CD4-positive, alpha-beta memory T cell (primary cell): ENCODE measurements at places on chromosomes 4 and X.

- peak; percentile 18 for DNase-seq
These were observed 126.5 kb downstream of the ADGRA3 start for GRCh38 chr4:22389240-22389870.

DNA sequence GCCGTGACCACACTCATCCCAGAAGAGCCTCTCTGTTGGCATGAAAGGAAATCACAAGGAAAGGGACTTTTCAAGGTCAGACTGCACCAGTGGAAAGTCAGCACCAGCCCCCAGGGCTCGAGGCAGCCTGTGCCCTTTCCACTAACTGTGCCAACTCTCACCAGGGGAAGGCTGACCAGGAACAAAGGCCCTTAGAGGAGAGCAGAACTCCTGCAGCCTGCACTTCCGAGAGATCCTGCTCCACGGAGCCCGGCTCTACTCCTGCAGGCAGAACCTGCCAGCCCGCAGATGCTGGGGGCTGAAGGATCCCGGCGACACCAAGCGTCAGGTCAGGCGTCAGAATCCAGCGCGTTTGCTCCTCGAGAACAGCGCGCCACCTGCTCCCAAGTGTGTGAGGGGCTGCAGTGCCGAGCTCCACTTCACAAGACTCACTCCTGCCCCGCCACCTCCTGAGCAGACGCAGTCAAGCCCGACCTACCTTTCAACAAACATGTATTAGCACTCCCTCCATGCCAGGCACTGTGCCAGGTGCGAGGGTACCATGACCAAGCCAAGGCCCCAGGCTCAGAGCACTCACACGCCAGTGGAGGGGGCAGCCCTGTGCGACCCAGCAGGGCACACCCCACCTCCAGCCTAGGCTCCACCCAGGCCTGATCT lies 13.6 kb upstream of the HELT start:
- no peak for DNase-seq

DNA sequence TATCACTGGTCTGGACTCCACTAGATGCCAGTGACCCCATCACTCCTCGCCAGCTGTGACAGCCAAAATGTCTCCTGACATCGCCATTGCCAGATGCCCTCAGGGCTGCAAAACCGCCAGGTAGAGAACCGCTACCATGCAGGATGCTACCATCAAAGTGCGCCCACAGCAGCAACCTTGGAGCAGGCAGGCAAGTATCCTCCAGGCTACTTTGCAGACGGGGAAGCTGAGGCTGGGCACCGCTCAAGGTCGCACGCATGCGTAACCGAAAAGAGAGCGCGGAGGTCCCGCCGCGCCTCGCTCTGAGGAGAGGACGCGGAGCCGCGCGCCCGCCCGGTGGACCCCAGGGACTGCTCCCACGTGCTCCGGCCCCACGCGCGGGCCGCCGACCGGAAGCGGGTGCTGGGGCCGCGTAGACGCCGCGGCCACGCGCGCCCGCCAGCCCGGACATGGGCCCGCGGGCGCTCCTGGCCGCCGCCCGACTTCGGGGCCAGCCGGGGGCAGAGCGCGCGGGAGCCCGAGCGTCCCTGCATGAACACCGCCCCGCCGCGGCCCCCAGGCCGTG lies at the start of gene STS:
Gene STS (plus strand): TSS at position 300 of the 565 bp plus-strand sequence. CDS start 105,488 bp downstream, outside the sequence.
- DNase-seq: no peak

DNA sequence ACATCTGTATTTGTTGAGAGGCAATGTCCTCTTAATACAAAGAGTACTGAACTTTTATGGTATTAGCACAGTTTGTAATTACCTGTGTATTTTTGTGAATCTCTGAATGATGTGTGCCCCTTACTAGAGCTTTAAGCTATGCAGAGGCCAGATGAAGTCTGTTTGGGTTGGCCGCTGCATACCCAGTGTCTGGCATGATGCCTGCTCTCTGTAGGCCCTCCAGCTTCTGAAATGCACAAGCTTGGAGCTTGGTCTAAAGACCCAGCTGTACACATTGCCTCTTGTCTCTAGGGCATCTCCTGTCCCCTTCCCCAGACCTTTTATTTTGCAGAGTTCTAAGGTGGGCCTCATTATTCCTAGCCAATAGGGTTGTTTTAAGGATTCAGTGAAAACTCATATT lies 68.6 kb downstream of the CDS1 start:
- DNase-seq: no peak

GRCh38 chr4:140937866-140938265 lies 181.7 kb upstream of the TBC1D9 start:
- no peak for DNase-seq

DNA sequence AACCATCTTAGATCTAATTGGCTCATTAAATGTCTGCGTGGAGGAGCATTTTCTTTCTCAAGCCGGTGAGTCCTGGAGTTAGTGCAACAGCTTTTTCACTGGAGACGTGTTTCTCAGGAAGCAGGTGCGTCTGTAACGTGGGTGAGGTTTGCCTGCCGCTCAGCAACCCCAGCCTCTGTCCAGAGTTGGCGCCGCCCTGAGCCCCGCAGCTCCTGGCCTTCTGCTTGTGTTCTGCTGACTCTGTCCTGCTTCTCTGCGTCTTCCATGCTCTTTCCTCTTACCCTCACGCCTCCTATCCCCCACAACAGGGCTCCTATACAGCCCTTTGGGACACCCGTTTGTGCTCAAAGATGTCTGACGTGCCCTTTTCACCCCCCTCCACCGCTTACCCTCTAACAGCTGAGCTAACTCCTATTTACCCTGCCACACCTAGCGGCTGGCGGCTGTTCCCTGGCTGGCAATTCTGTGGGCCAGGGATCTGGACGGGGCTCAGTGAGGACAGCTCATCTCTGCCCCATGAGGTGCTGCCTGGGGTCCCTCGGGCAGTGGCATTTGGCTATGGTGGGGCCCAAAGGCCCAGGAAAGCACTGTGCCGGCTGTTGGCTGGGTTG lies 18.8 kb downstream of the DOK7 start:
- DNase-seq: no peak
